Osteoblast (primary cell): ENCODE measurements at places on chromosomes 13 and 19.
A peak's percentile ranks its signal among the peaks of the same experiment; 100 is the strongest.

DNA sequence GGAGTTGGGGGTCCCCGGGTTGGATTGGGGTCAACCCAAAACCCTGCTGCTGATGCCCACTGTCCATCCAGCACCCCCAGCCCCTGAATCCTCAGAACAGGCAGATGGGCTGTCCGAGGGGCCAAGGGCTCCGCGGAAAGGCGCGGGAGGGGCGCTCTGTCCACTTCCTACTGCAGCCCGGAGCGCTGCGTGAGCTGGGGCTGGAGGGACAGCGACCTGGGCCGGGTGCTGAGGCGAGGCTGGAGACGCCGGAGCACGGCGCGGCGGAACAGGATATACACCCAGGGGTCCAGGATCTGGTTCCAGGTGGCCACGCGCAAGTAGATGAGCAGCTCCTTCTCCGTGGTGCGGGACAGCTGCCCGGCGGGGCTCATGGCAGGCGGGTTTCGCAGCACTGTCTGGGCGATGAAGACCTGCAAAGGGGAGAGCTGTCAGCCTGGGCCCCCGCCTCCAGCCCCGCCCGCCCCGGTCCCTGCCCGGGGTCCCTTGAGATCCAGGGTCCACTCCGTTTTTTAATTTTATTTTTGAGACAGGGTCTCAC lies 10.3 kb downstream of the GIPC3 start:
- no peak for DNase-seq

- DNase-seq: peak; percentile 84
Measured at GRCh38 chr13:98144027-98144741, 1.3 kb downstream of the FARP1 start.

DNA sequence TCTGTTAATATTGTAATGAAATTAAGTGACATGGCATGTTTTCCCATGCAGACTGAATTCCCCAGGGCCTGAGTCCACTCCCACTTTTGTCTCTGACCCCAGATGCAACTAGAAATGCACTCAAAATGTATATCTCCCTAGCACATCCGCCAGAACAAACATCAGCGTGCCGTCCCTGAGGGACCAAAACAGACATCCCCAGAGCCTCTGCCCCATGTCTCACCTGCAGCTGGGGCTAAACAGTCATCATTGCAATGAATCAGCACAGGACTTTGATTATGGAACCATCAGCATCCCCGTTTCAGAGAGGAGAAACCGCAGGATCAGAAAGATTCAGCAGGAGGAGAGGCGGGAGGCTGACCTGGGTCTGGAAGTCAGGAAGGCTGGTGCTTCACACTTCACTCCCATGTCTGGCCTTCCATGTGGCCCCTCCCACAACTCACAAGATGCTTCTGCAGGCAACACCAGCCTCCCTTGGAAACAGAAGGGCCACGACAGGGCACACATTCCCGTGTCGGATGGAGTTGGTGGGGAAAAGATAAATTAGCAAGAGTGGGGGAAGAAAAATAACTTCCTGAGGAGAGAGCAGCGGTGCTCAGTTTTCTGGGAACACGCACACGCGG lies 130.6 kb upstream of the VSTM2B start:
- no peak for DNase-seq

DNA sequence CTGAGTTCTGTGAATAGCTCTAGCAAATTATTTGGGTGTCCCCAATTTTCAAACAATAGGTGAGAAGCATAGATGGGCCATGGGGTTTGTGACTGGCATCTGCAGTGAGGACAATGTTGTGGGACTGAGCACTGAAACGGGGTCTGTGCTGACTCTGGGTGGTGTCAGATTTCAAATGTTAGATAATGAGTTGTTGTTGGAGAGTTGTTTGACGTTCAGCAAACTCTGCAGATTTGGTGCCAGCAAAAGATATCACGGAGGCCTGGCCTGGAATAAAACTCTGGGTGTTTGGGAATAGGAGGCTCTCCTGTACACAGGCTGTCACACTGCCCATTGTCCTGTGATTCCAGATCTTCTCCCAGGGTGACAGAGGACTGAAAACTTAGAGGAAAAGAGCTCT lies 2.9 kb downstream of the ZNF90 start:
- no peak for DNase-seq

GRCh38 chr19:38004186-38004520 lies 97.1 kb downstream of the SIPA1L3 start:
- DNase-seq: no peak

- peak; percentile 3 for DNase-seq
Measured at GRCh38 chr13:35139591-35139990, 197.5 kb downstream of the NBEA start.

- DNase-seq: peak; percentile 77
Measured at GRCh38 chr13:20360041-20360491, 127.9 kb upstream of the GJB6 start.

DNA sequence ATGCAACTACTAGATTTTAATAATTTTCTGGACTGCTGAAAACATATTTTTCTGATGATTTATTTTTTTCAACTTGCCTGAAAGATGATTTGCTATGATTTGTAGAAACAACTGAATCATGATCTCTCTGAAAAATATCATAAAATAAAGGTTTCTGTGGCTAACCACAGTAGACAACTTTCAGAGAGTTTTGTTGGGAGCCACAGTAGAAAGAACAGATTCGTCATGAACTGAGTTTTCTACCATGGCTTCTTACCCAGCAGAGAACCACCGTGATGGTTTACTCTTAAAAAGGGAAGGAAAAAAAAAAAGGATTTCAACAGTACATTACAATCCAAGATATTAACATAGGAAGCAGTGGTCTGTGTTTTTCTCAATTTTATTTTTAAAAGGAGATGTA lies 18.0 kb downstream of the ZAR1L start:
- no peak for DNase-seq

GRCh38 chr19:30645946-30646577 lies 273.9 kb downstream of the ZNF536 start:
- no peak for DNase-seq

DNA sequence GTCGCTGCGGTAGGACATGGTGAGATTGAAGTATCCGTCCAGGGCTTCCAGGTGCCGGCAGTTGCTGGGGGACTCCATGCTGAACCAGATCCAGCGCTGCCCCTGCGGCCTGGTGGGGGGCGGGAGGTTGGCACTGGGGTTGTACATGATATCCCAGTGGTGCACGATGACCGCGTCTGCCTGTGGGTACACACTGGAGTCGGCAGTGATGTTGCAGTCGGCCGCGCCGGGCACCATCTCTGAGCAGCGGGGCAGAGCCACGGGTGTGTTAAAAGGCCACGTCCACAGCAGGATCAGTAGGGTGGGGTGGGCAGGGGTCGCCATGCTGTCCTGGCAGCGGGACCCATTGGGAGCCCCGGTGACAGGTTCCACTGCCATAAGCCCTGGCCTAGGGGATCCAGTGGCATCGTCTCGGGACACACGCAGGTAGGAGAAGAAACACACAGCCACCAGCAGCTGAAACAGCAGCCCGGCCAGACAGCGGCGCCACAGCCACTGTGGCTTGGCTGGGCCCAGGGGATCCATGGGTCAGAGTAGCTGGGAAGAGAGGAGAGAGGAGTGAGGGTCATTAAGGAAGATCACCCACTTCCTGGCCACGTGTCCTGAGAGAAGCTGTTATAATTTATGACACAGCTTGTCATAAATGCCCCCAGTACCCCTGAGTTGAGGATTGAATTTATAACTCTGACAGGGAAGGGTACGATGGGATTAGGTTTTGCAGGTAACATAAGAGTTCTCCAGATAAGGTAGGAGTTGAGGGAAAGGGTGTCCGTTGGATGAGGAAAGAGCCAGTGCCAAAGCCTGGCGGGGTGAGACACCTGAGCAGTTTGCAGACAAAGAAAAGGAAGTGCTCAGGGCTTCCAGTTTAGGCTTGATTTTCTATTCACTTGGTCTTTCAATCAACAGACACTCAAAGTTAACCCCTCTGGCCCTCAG lies 2.9 kb downstream of the FUT5 start:
- peak; percentile 39 for DNase-seq

GRCh38 chr13:25248071-25248470 lies 39.2 kb downstream of the MTMR6 start:
- DNase-seq: no peak

GRCh38 chr19:16888629-16889365 lies at the start of gene F2RL3:
TSS of gene F2RL3 (plus strand) at chr19:16888999. CDS start at chr19:16889190, 191 bp downstream.
- DNase-seq: no peak

GRCh38 chr13:98513837-98514236 lies 63.1 kb downstream of the STK24 start:
- DNase-seq: no peak

- DNase-seq: no peak
Measured at GRCh38 chr19:47494211-47494547, 10.2 kb upstream of the KPTN start.

- no peak for DNase-seq
Measured at GRCh38 chr19:6373813-6374108, 1.2 kb downstream of the ALKBH7 start.

DNA sequence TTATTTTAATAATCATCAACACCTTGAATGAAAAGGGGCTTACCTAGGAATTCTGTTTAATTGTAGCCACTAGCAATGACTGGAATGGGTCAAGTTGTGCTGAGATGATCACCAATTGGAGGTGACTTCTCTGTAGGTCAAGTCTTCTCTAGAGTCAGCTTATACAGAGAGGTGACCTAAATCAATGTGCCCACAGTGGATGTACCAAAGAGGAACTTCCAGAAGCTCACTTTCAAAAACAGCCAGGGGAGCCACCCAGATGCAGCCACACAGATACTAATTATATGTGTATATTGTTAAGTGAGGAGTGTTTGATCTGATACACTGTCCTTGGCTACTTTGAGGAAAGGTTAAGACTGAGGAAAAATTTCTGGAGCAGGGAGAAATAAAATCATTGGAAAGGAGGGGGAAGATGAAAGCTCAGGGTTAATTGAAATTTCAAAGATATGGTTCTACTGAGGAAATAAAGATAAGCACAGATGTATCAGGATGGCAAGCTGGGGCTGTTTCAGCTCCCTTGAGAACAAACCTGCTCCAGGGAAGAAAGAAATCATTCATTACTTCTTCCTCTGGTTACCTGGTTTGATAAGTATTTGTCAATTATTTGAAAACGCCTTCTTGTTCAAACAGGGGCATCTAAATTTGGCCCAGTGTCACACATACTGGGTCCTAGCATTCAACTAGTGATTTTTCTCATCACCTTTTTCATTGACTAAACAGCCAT lies 5.1 kb downstream of the GPR183 start:
- peak; percentile 9 for DNase-seq

GRCh38 chr13:34114581-34114980 lies 296.6 kb downstream of the RFC3 start:
- no peak for DNase-seq

DNA sequence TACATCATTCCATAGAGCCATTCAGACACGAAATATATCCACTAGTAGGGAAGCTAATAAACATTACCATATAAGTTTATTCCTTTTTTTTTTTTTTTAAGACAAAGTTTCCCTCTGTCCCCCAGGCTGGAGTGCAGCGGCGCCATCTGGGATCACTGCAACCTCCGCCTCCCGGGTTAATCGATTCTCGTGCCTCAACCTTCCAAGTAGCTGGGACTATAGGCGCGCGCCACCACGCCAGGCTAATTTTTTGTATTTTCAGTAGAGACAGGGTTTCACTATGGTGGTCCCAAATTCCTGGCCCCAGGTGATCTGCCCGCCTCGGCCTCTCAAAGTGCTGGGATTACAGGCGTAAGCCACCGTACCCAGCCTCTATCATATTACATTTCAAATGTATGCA lies 612 bp upstream of the ZNF154 start:
- no peak for DNase-seq

DNA sequence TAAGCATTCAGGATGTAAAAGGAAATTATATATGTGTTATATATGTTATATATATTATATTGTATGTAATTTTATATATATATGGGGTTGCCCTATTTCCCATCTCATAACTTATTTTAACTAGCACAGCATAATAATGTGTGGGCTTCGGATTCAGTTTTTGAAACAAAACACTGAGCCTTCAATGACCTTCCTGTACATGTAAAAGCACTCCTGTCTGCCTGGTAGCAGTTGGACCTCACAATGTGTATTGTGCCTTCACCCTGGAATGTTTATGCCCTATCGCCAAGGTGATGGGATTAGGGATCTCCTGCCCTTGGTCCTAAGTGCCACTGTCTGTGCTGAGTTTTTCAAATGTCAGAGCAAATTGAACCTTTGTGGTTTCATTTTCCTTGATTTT lies 968.8 kb downstream of the TUBA3C start:
- no peak for DNase-seq

GRCh38 chr13:53038993-53039392 lies 10.4 kb downstream of the OLFM4 start:
- DNase-seq: no peak

DNA sequence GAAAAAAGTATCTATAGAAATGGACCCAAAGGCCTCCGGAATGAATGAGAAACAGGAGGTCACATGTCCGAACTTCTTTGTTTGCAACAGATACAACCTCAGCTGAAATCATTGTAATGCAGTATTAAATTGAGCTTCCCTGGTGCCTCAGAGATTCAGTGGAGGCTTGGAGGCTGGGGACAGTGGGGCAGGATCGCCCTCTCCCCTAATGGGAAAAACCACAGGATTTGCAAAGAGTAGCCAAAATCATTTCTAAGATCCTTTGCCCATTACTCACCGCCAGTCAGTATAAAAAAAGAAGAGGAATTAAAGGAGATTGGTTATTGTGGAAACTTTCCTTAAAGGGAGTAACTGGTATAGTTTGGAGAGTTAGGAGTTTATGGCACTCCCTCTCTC lies 30.4 kb upstream of the IRS2 start:
- DNase-seq: no peak

- DNase-seq: no peak
Measured at GRCh38 chr13:88217883-88218282, 546.7 kb downstream of the SLITRK5 start.

GRCh38 chr13:24788538-24788937 lies 24.6 kb downstream of the RNF17 start:
- no peak for DNase-seq

- peak; percentile 39 for DNase-seq
Measured at GRCh38 chr19:16860118-16860517, 28.7 kb upstream of the F2RL3 start.

- no peak for DNase-seq
Measured at GRCh38 chr19:1384478-1385110, 887 bp downstream of the NDUFS7 start.

DNA sequence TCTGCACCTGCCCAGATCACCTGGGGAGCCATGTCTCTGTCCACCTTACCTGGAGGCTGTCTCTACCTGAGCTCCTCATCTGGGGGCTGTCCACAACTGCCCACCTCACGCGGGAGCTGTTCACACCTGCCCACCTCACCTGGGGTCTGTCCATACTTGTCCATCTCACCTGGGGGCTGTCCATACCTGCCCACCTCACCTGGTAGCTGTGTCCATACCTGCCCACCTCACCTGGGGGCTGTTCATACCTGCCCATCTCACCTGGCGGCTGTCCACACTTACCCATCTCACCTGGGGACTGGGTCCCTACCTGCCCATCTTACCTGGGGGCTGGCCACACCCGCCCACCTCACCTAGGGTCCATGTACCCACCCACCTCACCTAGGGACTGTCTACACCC lies 10.0 kb upstream of the CPAMD8 start:
- DNase-seq: no peak

GRCh38 chr19:14559916-14560775 lies 11.7 kb downstream of the NDUFB7 start:
- DNase-seq: peak; percentile 64
